Activated CD4-positive, alpha-beta T cell treated with anti-CD3 and anti-CD28 coated beads for 48 hours (primary cell): ENCODE measurements at places on chromosomes 16 and 17.

GRCh38 chr17:44786551-44787081 is 27.8 kb downstream of the ADAM11 start:
- DNase-seq, result no peak

DNA sequence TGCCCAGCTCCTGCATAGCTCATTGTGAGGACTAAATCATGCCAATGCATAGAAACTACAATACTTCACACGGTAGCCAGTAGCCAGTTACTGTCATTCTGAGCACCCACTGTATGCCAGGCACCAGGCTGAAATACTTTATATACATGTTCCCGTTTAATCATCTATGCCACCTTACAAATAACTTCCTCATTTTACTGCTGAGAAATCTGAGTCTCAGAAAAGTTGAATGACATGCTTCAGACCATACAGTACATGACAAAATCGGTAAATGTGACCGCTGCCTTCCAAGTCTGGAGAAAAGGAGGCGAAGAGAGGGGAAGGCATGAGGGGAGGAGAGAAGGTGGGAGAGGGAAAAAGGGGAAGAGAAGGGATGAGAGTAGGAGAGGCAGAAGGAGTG is 9.2 kb upstream of the TLCD3B start:
- no peak for DNase-seq

- no peak for DNase-seq
Observed at GRCh38 chr16:70692873-70693671, 7.2 kb upstream of the MTSS2 start.

DNA sequence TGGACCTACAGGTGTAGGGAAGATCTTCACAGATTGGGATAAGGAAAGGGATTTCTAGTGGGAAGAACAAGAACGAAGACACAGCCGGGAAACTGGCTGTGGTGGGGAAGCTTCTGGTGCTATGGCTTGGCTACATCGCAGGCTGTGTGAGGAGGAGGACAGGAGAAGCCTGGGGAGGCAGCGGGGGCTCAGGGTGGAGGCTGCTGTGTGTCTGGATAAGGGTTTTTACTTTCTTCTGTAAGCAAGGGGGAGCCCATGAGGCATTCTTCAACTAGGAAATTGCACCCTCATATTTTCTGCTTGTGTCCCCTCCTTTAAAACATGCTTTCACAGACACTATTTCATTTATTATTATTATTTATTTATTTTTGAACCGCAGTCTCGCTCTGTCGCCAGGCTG is 2.9 kb upstream of the RHBDF2 start:
- DNase-seq, result no peak

DNA sequence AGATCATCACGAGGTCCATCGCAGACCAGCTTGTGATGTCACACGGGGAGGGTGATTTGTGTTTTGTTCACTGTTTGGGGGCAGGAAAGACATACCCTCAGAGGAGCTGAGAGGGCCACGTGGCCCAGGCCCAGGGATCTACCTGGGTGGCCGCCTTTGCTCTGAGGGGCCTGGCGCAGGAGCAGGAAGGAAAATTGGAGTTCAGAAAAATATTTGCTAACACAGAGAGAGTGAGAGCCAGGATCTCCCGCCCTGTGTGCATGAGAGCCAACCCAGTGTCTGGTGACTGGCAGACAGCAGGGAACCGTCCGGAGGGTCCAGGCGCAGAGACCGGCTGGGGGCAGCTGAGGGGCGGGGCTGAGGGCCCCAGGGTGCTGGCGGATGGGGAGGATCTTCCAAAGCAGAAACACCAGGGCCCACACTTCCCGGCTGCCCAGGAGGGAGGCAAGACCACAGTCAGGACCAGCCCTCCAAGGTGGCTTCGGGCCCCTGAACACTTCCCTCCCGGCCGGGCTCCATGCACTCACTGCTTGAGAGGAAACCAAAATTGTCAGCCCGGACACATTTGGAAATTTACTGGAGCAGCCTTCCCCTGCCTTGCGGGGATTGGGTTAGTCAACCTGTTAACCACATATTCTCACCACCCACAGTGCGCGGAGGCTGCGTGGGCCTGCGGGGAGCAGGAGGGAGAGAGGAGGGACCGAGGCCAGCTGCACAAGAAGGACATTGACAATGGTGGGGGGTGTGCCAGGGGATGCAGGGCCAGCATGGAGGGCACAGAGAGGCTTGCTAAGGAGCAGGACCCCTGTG is 52.6 kb downstream of the RBFOX3 start:
- DNase-seq, result no peak

GRCh38 chr16:25228372-25228771 is 11.6 kb downstream of the AQP8 start:
- no peak for DNase-seq

DNA sequence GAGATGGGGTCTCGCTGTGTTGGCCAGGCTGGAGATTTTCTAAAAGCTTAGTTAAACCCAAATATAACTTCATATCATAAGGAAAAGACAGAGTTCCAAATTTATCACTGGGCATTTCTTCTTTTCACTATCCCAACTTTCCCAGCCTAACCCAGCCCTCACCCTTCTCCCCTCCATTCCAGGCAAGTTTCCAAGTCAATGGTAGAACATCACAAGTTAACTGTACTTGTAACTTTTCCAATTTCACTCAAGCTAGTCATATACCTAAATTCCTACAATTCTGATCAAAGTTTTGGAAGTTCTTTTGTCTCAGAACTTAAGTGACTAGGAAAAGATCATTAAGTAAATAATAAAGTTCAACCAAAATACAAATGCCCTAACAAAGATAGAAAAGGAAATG is 61.2 kb downstream of the USP32 start:
- DNase-seq, result no peak

GRCh38 chr17:77636835-77637817 is 321.4 kb upstream of the TNRC6C start:
- no peak for DNase-seq
